ENCODE measurements at places on chromosomes 2 and 18.

- no peak for DNase-seq
Observed at GRCh38 chr2:107633580-107634147, 193.0 kb upstream of the RGPD4 start.

- DNase-seq = no peak
Observed at GRCh38 chr2:65498396-65498795, 66.0 kb upstream of the SPRED2 start.

DNA sequence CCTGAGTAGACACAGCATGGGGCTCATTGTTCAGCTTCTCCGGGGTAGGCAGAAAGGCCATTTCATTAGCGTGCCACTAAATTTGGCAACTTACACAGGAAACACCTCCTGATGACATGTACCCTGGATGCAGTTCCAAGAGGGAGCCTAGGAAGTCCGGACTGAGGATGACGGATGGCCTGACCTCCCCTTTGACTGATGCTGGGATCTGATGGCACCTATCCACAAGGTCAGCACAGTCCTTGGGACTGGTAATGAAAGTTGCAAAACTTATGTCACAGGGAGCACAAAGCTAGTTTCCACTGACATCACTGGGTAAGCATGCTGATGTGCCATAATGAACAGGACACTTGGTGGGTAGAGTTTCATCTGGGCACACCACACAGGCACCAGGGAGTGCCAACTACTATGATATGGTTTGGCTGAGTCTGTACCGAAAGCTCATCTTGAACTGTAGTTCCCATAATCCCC is 126.7 kb upstream of the ARL4C start:
- no peak for DNase-seq

GRCh38 chr2:152089238-152089637 is 9.6 kb downstream of the CACNB4 start:
- DNase-seq = no peak

DNA sequence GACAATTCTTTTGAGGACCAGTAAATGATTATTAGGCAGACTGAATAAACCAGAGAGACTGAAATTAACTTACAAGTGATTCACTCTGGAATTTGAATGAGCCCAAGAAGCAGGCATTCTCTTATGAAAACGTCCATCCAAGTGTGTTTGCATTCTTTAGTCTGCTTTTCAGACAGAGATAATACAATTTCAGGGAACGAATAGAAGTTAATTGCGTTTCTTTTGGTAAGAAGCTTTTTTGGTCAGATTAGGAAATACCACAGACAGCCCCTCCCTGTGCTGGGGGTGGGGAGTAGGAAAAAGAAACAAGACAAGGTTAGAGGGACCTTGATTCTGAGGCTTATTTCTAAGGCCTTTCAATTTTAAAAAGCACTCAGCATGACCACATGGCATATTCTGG is 874.4 kb downstream of the SUCLG1 start:
- DNase-seq = no peak

GRCh38 chr2:43676322-43677050 is at the start of gene C1GALT1C1L:
C1GALT1C1L (minus strand) TSS chr2:43676429; CDS start chr2:43676322, 107 bp downstream.
- DNase-seq = no peak

- DNase-seq = no peak
Observed at GRCh38 chr2:21687589-21687988, 563.8 kb downstream of the TDRD15 start.

All from stimulated activated CD8-positive, alpha-beta memory T cell treated with anti-CD3 and anti-CD28 coated beads, Interleukin-2, amount 100 ng/mL, for 1 hour (primary cell).